ENCODE measurements at places on chromosomes 6 and 20.

- no peak for DNase-seq
Measured at GRCh38 chr20:4737857-4738627, 16.3 kb downstream of the PRND start.

DNA sequence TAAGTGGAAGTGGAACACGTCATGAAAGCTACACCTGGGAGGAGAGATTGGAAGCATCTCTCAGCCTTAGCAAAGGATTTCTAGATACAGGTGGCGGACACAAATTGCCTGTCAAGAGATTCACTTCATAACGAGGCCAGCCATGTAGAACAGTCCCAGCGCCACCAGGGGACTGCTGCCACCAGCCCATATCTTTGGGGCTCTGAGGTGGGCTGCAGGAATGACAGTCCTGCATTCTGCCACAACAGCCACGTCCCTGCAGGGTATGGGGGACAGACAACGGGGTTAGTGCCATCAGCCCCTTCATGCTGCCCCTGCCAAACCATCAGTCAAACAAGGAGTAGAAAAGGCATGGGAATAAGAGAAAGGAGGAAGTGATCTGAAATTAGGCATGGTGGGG lies 81.2 kb upstream of the SASH1 start:
- no peak for DNase-seq

- DNase-seq: no peak
Measured at GRCh38 chr6:155075930-155076695, 81.0 kb downstream of the TIAM2 start.

- peak; percentile 49 for DNase-seq
Measured at GRCh38 chr20:24164360-24164759, 175.8 kb upstream of the GGTLC1 start.

DNA sequence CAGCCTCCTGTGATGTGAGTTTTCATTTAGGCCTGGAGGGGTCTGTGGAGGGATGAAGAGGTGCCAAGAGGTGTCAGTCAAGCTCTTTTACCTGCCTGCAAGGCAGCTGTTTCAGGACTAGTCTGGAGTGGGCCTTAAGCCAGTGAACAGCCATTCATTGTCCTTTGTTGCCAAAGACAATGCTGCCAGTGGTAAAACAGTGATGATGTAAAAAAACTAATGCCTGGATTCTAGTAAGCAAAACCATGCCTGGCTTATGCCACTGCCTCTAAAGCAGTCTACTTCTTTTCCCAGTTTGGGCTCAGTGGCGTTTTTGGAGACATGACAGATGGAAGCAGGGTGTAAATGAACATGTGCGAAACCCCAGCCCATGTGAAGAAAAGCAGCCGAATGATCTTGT lies 93.5 kb upstream of the KCNK16 start:
- no peak for DNase-seq

DNA sequence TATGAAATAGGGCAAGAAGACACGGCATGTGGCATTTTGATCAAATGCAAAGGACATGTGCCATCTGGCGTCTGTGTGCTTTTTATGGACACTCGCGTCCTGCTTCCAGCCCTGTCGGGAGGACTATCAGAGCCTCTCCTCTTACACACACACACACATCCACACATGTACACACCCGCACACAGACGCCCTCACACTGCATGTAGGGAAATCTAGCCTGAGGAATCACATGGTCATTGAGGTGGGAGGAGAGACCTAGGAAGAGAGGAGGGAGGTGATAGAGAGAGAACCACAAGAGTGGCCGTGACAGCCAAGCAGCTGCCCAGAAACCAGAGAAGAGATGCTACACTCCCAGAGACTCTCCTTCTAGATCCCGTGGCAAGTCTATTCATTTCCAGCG lies 105.9 kb upstream of the CDYL start:
- no peak for DNase-seq

GRCh38 chr6:147891671-147892070 lies 383.2 kb downstream of the SAMD5 start:
- DNase-seq: no peak

GRCh38 chr6:97812940-97813339 lies 529.9 kb upstream of the MMS22L start:
- no peak for DNase-seq

DNA sequence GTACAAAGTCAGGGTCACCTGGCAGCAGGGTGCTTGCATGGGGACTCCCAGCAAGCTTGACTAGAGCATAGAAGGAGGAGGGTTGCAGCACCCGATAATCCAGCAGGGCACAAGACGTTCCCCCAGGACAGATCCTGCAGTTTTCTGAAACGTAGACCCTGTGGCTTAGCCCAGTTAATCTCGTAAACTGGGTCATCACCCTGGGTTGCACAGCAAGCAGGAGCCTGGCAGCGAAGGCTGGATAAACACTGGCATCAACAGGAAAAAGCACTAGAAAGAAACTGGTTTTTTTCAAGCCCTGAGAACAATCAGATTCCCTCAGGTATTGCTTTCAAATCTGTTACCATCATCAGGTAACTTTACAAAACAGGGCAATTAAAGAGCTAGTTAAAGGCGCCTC lies 92.6 kb downstream of the PDE7B start:
- DNase-seq: no peak

DNA sequence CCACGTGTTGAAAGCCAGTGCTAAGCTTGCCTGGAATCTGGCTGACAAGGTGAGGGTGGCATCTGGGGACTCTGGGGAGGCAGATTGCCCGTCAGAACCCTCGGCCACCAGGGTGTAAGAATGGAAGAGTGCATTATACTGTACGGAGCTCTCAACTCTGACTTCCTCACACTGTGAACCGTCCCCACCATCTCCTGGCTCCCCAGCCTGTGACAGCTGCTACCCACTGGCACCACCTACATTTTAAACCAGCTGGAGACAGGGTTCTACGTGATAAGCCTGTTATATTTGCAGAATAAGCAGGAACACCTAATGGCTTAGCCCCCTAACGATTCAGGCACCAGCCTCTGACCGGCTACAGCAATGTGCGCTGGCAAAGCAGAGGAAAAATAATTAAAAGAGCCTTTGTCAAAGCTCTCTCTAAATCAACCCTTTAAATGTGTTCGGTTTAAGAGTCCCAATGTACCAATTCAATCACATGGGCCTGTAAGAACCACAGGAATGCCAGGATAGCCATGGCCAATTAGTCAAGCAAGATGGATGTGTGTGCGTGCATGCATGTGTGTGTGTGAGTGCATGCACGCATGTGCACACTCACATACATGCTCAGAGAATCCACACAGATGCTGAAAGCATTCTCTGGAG lies 89.1 kb upstream of the TAB2 start:
- DNase-seq: no peak

GRCh38 chr6:144319211-144319610 lies 34.1 kb downstream of the UTRN start:
- DNase-seq: no peak

GRCh38 chr20:8809107-8809953 lies 259.6 kb upstream of the PLCB4 start:
- DNase-seq: no peak

- no peak for DNase-seq
Measured at GRCh38 chr6:65633501-65633900, 73.5 kb downstream of the EYS start.

GRCh38 chr6:160792708-160793107 lies 90.7 kb downstream of the PLG start:
- no peak for DNase-seq

GRCh38 chr20:59448196-59448595 lies 147.8 kb downstream of the EDN3 start:
- DNase-seq: no peak
